Activated T-cell treated with anti-CD3 and anti-CD28 coated beads, Interleukin-2, amount 50 U/mL, for 72 hours (primary cell): ENCODE measurements at places on chromosomes 7 and 10.
A peak's percentile ranks its signal among the peaks of the same experiment; 100 is the strongest.

- no peak for DNase-seq
These were observed 148.7 kb downstream of the BICC1 start for GRCh38 chr10:58661336-58661735.

GRCh38 chr10:71067098-71067740 lies 145.2 kb upstream of the UNC5B start:
- no peak for DNase-seq

- no peak for DNase-seq
These were observed 18.4 kb upstream of the PON1 start for GRCh38 chr7:95342642-95343307.

- no peak for DNase-seq
These were observed 32.5 kb downstream of the GNA12 start for GRCh38 chr7:2811476-2812113.

DNA sequence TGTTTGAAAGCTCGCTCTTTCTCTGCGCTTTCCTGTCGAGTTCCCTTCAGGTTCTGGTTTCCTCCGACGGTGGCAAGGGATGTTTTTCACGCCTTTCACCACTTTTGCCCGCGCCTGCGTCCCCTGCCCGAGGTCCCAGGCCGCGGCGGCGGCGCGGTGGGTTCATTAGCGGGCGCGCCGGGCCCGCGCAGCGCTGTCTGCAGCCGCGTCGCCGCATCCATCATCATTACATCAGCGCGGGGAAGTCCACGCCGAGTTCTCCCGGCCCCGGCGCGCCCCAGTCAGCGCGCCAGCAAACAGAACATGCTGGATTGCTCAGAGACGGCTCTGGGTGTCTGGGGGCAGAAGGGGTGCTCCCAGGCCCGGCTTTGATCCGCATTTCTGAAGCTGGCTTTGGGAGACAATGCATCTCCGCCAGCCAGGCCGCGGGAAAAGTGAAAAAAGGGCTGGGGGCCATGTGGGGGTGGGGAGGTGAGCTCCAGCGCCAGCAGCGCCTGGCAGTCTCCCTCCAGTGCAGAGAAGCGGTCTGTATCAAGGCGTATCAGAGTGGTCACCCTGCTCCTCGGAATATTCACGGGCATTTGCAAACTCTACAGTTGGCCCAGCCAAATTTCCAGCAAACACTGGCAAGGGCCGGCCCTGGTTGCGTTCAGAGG lies 8.9 kb downstream of the GLI3 start:
- peak; percentile 33 for DNase-seq

- peak; percentile 34 for DNase-seq
These were observed 6.3 kb upstream of the C7orf33 start for GRCh38 chr7:148584154-148584827.

DNA sequence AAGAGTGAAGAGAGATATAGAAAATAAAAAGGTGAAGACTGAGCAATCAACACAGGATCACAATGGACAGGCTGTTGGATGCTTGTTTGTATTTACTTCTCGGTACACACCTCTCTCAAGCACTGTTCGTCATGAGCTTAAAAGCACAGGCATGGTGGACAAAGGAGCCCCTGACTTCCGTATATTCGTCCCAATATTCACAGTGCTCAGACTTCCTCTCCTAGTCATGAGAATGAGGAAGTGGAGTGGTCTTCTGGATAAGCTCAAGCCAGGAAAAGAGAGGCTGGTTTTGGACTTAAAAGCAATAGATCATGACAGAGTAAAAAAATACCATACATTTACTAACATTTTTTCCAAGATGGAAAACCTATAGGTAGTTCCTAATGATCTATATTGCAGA lies 172.5 kb downstream of the SORCS1 start:
- DNase-seq = no peak

- no peak for DNase-seq
These were observed 86.9 kb downstream of the NEURL1 start for GRCh38 chr10:103580430-103580829.
